ENCODE measurements at places on chromosomes 7 and 10.
A peak's percentile ranks its signal among the peaks of the same experiment; 100 is the strongest.

- DNase-seq = peak; percentile 80
Measured at GRCh38 chr7:37448011-37448635, 541 bp downstream of the ELMO1 start.

DNA sequence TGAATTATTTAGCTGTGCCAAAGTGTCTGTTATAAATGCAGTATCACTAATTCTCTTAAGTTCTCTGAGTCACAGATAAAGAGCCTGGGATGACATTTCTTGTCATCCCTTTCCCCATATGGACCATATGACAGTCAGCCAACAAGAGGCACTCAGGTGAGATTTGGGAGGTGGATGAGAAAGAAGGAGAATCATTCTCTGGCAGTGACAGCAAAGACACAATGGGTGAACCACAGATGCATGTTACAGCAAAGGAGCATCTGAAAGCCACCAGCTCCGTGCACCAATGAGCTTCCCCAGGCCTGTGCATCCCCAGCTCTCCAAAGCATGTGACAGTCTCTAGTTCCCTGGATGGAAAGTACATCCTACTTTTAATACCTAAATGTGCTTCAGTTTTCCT, 10.8 kb downstream of the GIMAP6 start:
- no peak for DNase-seq

DNA sequence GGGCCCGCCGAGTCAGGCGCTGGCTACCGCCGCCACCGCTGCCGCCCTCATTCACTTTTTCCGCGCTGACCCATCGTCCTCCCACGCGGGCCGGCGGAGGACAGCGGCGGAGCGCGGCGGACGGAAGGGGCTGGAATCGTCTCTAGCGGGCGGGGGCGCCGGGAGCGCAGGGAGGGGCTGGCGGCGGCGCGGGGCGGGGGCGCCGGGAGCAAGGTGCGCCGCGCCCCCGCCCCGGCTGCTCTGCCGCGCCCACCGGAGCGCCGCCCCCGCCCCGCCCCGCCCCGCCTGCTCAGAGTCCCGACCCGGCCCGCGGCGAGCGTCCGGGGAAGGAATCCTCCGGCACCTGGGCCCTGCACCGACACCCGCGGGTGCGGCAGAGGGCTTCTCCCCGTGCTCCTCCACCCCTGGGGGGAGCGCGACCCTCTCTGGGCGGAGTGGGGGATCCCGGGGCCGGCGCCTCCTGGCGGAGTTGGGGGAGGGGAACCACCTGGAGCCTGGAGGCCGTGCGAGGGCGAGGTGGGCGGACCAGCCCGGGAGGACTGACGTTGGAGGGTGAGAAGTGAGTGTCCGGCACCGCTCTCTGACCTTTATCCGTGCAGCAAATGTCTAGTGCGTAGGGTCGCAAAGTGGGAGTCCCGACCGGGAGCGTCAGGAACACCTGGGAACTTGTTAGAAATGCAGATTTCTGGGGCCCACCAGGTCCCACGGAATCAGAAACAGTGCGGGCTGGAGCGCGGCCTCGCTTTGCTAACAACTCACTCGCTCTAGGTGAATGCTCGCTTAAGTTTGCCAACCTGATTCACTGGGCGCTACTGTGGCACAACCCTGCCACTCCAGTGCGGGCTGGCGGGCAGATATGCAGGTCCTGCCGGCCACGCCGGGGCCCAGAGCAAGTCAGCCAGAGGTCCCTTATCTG, at the start of gene COBL:
Gene COBL, minus strand, starts transcription at position 144 of the 916 bp plus-strand sequence. CDS start 176 bp downstream, outside the sequence.
- peak; percentile 86 for DNase-seq

- DNase-seq = no peak
Measured at GRCh38 chr10:124349231-124349995, 69.3 kb downstream of the OAT start.

Data from GM23338 (cell line).